ENCODE measurements at places on chromosomes 6 and 20. TPM values are rescaled to one million over a fixed set of nuclear protein-coding genes. Genes with fewer than 3 reads are reported as not detected.

LY6G6D gene
- polyA plus RNA-seq = not detected

VPS52 gene
- 12.4 TPM for polyA plus RNA-seq

VGLL2 gene
- polyA plus RNA-seq = not detected

MUC22 gene
- polyA plus RNA-seq = not detected

HDGFL1 gene
- not detected for polyA plus RNA-seq

GGTLC1 gene
- polyA plus RNA-seq = not detected

CENPW gene
- 6.4 TPM for polyA plus RNA-seq

FERMT1 gene
- not detected for polyA plus RNA-seq

CDH4 gene
- polyA plus RNA-seq = 0.07 TPM

CDSN gene
- not detected for polyA plus RNA-seq

FILIP1 gene
- not detected for polyA plus RNA-seq

GLP1R gene
- not detected for polyA plus RNA-seq

OR2H2 gene
- not detected for polyA plus RNA-seq
